ENCODE measurements at places on chromosomes 1 and 21.

GRCh38 chr1:36825226-36825625 lies 209.1 kb downstream of the GRIK3 start:
- DNase-seq = no peak

GRCh38 chr1:208248307-208248801 lies 4.2 kb upstream of the PLXNA2 start:
- DNase-seq = no peak

- DNase-seq = no peak
Observed at GRCh38 chr1:17617787-17618557, 78.5 kb downstream of the ARHGEF10L start.

GRCh38 chr1:197774466-197775281 lies 606 bp downstream of the DENND1B start:
- DNase-seq = peak; percentile 35

DNA sequence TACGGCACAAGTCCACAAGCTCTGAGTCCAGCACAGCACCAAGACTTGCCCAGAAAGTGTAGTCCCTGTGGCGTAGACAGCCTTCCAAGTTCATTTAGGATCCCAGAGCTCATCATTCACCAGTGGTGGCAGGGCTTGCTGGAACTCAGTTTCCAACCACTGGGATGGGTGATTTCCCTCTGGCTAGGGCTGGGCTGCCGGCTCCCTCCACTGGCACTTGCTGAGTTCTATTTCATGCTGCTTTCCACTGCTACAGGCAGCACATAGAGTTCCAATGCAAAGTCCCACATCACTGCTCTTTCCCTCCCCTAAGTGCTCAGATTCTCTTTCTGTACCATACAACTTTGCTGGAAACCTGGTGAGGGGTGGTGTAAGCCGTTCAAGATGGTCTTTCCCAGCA lies 510.3 kb upstream of the TMPRSS15 start:
- no peak for DNase-seq

GRCh38 chr1:2300851-2301606 lies 72.9 kb downstream of the SKI start:
- peak; percentile 74 for DNase-seq

- DNase-seq = no peak
Observed at GRCh38 chr1:204742676-204743251, 57.2 kb upstream of the LRRN2 start.

Measured in activated CD8-positive, alpha-beta memory T cell treated with anti-CD3 and anti-CD28 coated beads for 48 hours (primary cell).